AG10803 (cell line): ENCODE measurements at places on chromosomes 3 and 15.
A peak's percentile ranks its signal among the peaks of the same experiment; 100 is the strongest.

DNA sequence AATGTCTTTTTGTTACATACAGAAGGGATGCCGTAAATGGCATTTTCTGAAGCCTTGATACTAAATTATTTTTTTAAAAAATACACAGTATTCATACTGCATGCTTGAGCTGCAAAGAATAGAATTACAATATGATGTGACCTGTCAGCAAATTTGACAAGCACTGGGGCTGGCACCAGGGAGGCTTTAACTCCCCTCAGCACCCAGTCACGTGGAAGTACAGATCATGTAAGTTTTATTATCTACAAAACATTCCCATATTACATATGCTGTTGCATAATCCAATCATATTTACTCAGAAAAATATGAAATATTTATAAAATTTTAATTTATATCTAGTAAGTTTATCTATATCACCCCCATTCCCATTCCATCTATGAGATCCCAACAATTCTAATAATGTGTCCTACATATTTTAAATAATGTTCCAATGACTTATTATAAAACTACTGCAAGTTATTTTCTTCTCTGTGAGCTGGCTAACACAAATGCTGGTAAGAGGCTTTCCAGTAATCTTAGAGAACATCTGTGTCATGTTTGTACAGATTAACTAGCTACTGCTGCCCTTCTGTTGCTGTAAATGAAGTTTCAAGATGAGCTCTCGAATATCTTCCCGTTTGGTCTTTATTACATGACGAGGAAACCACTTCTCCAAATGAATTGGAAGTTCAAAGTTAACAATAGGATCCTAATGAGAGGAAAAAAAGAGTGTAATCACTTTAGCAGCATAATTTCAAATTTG lies 5.2 kb upstream of the IMPG2 start:
- DNase-seq, result no peak

DNA sequence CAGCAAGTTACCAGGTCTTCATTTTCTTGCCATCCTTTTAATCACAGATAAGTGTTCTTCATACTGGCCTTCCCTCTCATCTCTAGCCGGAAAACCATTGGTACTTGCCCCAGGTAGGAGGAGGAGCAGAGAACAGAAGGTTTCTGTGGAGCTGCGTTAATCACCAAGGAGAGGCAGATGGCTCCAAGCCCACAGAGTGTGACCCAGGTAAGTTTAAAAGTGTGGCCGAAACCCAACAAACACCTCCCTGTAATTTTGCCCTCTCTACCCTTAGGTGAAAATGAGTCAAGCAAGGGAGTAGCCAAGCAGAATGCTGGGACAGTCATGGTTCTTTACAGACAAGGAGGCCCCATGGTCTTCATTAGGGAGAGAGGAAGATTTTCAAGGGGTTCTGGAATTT lies 37.3 kb downstream of the NFKBIZ start:
- no peak for DNase-seq

DNA sequence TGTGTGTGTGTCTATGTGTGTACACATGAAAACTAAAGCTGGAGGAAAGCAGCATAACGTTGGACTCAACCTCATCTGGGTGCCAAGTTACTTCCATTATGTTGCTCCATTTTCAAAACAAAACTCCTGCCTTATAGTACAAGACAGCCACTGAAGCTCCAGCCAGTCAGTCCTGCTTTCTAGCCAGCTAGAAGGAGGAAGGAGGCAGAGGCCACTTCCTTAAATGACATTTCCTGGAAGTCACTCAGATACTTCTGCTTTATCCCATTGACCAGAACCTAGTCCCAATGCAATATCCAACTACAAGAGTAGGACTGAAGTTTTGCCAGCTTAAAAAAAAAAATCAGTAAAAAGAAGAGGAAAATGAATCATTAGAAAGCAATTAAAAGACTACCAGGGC lies 31.7 kb downstream of the CADPS start:
- DNase-seq, result no peak

GRCh38 chr3:157542711-157543500 lies 39.7 kb upstream of the VEPH1 start:
- peak; percentile 81 for DNase-seq

DNA sequence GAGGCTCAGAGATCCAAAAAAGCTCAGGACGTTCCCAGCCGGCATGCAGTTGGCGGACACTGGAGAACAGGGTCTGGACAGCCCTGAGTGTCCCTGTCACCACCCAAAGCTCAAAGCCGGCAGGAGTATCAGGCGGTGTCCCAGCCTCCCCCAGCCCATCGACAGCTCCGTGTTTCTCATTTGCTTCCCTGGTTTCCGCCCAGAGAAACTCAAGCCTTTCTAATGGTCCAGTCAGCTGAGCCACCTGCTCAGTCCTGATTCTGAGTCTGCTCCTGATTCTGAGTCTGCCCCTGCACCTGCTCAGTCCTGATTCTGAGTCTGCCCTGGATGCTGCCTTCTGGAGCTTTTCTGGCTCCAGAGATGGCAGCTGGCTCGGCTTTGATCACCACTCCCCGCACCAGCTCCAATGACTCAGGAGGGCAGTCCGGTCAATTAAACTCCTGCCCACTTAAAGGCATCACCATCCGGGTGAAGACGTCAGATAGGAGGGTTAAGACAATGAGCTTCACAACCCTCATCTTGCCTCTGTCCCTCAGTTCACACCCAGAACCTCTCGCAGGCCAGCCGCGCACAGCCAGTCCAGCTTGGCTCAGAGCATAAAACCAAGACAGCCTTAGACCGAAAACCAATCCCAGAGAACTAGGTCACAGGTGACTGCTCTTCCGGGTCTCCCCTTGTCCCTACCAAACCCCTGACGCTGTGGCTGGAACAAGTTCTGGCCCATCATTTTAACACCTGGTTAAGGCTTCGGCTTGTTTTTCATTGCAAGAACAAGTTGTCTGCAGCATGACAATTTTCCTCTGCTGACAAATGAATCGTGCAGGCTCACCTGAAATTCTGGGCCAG lies 6.8 kb downstream of the PCSK6 start:
- DNase-seq, result no peak

DNA sequence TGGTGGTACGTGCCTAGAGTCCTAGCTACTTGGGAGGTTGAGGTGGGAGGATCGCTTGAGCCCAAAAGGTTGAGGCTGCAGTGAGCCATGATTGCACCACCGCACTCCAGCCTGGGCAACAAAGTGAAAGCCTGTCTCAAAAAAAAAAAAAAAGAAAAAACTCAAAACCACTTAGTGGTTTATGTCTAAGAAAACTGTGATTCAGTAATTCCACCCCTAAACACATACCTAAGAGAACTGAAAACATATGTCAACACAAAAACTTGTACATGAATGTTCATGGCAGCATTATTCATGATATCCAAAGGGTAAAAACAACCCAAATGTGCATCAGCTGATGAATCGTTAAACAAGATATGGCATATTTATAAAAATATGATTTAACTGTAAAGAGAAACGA lies 14.3 kb downstream of the SPG21 start:
- DNase-seq, result peak; percentile 73

DNA sequence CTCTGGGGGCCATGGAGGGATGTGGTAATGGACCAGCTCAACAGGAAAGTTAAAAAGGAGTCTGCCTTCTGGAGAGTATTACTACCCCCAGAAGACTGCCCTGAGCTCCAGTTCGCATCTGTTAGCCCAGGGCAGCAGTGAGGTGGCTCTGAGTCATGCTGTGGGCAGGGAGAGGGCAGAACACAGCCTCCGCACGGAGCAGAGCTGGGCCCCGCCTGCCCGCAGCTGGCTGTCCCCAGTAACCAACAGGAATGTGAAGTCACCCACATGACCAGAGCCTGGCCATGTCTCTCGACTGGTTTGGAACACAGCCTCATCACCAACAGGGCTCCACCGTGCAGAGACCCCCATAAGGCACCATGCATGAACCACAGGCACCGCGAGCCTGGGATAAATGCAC lies 62.1 kb downstream of the CYFIP1 start:
- peak; percentile 12 for DNase-seq

DNA sequence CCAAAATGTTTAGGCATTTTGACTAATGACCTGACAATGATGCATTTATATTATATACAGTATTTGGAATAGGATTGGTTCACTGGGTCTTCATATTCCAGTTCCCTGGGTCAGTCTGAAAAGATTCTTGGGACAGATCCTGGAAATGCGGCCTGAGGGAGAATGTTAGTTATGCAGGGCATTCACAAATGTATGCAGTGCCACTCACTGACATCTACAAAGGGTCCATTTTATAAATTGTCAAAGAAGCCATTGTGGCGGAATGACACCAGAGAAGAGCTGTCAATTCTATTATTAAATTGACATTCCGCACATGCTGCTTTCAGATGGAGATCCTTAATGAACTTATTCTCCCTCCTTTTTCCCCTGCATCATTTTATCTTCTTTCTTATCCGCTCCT lies 176.6 kb downstream of the VGLL3 start:
- no peak for DNase-seq

DNA sequence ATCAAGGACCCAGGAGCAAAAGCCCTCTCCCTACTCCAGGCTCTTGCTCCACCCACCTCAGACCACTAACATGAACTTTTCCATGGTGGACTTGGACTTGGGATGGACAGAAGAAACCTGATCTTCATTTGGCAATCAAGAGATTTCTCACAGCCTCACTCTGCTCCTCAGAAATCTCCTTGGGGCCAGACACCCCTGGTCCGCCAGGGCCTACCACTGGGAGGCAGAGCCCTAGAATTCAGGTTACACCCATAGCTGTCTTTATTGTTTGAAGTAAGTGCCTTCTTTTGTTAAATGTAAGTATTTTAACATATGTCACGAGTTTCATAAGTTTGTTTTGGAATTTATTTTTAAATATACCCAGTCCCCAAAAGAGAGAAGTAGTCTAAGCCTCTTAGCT lies 13.2 kb downstream of the SHF start:
- DNase-seq, result no peak

- DNase-seq, result no peak
Measured at GRCh38 chr3:39448506-39449233, 18.8 kb upstream of the MOBP start.

GRCh38 chr3:661356-661755 lies 431.5 kb upstream of the CNTN6 start:
- no peak for DNase-seq

DNA sequence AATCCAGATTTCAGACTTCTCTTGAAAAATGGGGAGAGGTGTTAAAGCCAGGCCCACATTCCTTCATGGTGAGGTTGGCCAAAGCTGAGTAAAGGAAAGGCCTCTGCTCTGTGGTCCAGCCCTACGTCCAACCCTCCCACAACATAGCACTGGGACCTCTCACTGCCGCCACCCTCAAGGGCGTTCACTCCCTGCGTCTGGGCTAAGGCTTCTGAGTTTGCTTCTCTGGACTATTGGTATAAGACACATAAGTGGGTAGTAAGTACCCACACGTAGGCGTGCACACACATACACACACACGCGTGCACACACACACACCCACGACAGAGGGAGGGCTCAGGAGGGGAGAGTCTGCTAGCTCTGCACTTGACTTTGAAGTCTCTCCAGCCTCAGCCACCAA lies 80.2 kb upstream of the PXYLP1 start:
- no peak for DNase-seq

DNA sequence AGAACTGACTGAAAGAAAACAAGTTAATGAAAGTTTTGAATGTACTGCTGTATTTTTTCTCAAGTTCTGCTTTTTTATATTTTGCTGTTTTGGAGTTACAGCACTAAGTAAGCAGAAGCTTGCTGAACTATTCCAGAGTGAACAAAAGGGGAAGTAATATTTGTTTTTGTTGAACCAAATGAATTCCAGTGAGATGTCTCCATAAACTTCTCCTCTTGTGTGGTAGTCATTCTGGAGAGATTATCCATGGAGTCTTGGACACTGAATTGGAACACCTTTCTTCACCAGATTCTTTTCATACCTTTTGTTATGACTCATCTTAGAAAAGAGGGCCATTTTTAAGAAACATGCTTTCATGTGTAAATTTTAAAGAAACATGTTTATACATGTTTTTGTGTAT lies 8.8 kb downstream of the ANKUB1 start:
- peak; percentile 88 for DNase-seq

- DNase-seq, result peak; percentile 37
Measured at GRCh38 chr15:92603743-92604470, 51.7 kb downstream of the FAM174B start.

DNA sequence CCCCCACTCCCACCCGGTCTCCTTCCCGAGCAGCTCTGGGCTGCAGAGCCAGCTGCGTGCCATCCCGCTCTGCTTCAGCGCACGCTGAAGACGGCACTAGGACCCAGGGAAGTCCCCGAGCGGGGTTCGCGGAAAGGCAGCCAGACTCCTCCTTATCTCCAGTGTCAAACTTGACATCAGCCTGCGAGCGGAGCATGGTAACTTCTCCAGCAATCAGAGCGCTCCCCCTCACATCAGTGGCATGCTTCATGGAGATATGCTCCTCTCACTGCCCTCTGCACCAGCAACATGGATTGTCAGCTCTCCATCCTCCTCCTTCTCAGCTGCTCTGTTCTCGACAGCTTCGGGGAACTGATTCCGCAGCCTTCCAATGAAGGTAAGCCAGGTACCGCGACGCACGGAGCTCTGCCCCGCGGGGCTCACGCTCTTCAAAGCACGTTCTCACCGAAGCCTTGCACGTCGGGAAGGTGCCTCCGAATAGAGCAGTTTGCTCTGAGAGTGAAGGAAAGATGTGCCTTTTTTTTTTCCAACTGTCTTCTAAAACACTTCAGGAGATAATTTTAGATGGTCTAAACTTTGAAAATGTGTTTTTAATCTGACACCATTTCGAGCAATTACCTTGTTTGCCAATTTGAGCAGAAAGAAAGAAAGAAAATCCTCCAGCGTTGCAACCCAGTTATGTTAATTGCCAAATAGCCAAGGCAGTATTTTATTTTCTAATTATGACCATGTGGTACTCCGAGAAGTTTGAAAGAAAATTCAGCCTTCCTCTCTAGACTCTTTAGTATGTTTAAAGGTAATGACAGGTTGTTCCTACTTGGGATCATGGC lies at the start of gene EPHA3:
Gene EPHA3 (plus strand): TSS at position 161 of the 830 bp plus-strand sequence. CDS start 128 bp downstream, at position 289.
- peak; percentile 54 for DNase-seq

DNA sequence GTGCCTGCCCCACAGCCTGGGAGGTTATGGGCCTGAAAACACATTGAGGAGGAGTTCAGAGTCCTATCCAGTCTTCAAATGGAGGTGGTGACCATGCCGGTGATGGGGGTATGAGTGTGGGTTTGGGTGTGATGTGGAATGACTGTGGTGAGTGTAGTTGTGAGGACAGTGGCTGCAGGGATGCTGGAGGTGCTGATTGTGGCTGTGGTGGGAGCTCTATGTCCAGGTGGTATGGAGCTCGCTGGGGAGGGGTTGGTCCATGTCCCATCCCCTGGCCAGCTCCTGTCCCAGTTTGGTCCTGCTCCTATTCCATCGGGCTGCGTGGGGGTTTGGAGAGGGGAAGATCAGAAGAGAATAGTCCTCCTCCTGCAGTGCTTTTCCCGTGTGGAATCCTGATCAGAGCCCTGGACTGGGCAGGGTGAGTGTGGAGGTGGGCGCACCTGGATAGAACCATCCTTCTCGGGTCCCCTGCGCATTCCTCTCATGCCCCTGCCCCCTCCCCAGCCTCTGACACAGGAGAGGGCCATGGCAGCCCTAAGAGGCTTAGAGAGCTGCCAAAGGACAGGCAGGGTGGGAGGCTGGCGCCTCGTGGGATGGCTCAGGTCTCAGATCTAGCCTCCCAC lies 23.0 kb upstream of the GOLGA6C start:
- DNase-seq, result no peak

DNA sequence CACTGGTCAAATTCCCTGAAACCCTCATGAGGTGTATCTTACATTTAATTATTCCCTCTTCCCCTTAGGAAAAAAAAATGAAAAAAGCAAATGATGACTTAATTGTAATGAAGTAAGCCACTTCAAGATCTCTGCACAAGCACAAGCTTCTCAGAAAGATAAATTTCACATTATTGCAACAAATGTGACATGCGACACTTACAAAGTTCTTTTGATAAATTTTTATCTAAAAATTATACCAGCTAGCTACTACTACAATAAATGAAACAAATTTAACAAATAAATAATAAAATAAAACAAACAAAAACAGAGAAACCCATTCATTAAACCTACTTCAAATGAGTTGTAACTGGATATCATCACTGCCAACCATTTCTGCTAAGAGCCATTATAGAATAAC lies 10.0 kb upstream of the TM2D3 start:
- DNase-seq, result no peak
